NCI-H446 (cell line): ENCODE measurements at places on chromosomes 12 and 14.
A peak's percentile ranks its signal among the peaks of the same experiment; 100 is the strongest.

GRCh38 chr12:22787557-22787956 is 162.6 kb downstream of the ETNK1 start:
- no peak for DNase-seq

- no peak for DNase-seq
Observed at GRCh38 chr12:90074086-90074485, 365.4 kb upstream of the ATP2B1 start.

DNA sequence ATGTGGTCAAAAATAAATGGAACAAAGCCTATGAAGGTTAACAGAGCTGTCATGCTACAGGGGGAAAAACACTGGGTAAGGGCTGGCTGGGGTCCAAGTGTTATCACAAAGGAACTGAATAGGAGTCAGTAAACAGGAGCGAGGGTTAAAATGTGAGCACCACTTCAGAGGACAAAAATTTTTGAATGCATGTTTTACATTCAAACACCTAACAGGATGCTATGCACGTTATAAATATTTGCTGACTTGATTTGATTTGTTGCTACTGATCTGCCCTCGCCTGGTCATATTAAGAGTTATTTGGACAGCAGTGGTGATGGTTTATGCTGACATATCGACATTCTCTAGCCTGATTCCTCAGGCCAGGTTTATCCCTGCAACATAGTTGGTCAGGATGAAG is 7.4 kb upstream of the KTN1 start:
- no peak for DNase-seq

GRCh38 chr14:50290306-50290705 is 21.7 kb downstream of the L2HGDH start:
- DNase-seq, result no peak

GRCh38 chr12:110531741-110532333 is 29.7 kb downstream of the RAD9B start:
- DNase-seq, result no peak

GRCh38 chr14:65164068-65164824 is 61.9 kb upstream of the MAX start:
- no peak for DNase-seq

DNA sequence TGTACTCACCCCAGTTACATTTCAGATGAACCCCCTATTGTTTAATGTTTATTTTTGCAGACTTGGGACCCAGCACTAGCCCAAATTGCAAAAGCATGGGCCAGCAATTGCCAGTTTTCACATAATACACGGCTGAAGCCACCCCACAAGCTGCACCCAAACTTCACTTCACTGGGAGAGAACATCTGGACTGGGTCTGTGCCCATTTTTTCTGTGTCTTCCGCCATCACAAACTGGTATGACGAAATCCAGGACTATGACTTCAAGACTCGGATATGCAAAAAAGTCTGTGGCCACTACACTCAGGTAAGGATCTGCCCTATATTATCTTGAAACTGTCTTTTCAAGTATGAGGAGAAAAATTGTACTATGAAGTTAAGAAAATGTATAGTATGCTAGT is 1.2 kb downstream of the GLIPR1 start:
- DNase-seq, result no peak

DNA sequence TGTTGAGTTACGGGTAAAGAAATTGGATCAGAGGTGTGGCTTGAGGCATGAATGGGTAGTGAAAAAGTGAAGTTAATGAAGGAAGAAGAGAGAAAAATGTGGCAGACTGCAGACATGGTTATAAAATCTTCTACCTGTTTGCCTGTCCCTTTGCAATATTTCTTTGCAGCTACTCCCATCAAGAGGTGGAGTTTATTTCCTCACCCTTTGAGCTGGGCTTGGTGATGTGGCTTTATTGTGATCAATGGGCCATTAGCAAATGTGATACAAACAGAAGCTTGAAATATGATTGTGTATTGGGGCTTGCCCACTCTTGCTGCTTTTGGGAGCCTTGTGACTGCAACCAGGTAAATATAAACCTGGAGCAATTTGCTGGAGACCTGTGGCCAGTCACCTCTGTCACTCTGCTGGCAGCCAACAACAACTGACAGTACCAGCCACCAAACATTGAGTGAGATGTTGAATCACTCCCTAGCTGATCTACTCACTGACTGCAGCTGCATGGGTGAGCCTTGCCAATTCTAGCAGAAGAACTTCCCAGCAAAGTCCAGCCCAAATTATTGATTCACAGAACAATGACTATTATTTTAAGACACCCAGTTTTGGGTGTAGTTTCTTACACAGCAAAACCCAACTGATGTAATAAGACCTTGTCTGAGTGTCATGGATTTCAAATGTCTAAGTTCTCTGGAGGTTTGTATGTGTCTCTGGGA is 151.0 kb upstream of the ATP2B1 start:
- DNase-seq, result no peak

- no peak for DNase-seq
Observed at GRCh38 chr12:21631367-21631766, 26.3 kb downstream of the LDHB start.

- no peak for DNase-seq
Observed at GRCh38 chr12:24200010-24200409, 250.5 kb upstream of the SOX5 start.

DNA sequence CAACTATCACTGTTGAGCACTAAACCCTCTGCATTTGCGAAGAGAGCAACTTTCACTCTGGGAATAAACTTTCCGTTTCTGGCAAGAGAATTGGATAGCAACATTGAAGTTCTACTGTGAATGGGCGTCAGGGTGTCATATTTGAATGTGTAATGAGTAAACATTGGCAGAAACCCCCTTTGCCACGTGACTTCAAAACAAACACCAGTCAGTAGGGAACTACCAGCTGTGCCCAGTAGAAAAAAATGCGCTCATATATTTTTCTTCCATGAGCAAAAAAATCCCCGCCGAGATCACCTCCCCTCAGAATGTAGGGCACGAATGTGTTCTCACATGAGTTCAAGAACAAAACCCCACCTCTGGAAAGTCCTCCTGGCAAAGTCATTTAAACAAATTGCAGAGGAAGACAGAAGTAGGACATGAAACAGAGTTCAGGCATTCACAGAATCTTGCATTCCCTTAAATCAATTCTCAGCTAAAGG is 80.6 kb downstream of the BTG1 start:
- DNase-seq, result peak; percentile 73

DNA sequence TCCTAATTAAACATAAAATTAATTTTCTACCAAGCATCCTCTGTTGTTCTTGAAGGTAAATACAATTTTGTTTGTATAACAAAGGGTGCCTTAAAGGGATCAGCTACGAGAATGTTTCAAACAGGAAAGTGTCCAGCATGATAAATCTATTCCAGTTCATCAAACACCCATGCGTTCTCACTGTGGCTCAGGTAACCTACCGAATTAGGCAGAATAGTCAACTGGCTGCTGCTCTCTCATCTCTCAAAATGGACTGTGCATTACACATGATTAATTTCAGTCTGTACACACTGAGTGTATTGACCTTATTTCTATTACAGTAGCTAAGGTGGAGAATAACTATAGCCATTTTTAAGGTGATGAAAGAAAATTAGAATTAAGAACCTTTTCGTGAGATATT is 127.5 kb upstream of the RMST start:
- DNase-seq, result no peak

DNA sequence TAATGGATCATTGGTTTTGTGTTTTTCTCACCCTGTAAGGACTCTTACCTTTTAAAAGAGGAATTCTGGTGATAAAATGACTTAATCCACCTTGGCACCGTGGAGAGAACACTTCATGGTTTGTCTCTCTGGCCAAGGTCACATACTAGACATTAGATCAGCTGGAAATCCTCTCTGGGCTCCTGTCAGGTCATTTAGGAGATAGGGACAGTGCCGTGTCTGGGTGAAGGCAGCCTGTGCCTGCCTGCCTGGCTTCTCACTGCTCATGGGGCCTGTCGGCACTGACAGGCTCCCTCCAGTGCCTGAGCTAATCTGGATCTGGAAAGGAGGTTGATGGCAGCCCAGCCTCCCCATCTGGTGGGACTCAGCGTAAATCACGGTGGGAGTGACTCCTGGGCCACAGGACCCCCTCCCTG is 5.7 kb downstream of the CRADD start:
- DNase-seq, result peak; percentile 78

DNA sequence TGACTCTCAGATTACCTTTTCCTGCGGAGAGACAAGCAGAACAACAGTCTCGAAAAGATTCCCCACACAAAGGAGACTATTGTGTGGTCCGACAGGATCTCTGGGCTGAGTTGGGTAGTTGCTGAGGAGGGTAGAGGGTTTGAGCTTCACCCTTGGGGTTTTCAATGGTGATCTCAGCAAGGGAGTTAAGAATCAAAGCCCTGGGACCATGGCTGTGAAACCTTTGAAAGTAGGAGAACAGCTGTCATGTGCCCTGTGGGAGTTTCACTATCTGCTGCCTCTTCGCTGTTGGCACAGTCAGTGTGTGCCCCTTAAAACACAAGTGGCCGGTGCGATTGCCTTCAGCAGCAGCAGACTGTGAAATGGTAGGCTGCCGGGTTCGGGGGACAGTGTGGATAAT is 14.2 kb upstream of the PLEK2 start:
- no peak for DNase-seq

- no peak for DNase-seq
Observed at GRCh38 chr12:57630891-57631433, 2.0 kb downstream of the B4GALNT1 start.

DNA sequence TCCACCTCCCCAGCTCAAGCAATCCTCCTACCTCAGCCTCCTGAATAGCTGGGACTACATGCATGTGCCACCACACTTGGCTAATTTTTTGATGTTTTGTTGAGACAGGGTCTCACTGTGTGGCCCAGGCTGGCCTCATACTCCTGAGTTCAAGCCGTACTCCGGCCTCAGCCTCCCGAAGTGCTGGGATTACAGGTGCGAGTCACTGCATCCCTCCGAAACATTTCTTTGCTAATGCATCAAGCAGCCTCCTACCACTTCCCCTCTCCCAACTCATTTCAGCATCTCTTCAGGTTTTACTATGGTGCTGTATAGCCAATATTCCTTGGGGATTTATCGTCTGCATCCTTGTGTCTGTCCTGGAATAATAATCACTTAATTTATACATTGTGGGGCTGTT is 2.3 kb upstream of the SLC22A17 start:
- no peak for DNase-seq

GRCh38 chr12:70964867-70965510 is 44.5 kb upstream of the PTPRR start:
- DNase-seq, result no peak

DNA sequence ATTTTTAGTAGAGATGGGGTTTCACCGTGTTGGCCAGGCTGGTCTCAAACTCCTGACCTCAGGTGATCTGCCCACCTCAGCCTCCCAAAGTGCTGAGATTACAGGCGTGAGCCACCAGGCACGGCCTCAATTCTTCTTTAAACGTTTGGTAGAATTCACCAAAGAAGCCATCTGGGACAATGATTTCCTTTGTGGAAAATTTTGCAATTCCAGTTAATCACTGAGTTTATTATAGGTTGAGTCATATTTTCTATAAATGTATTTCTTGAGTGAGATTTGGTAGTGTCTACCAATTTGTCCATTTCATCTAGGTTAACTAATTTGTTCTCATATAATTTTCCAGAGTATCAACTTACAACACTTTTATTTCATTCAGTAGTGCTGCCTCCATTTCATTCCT is 683.9 kb upstream of the TMEM132C start:
- DNase-seq, result no peak

GRCh38 chr12:5505751-5506150 is 73.8 kb downstream of the NTF3 start:
- DNase-seq, result no peak

- no peak for DNase-seq
Observed at GRCh38 chr12:45969084-45969483, 21.3 kb downstream of the SCAF11 start.

DNA sequence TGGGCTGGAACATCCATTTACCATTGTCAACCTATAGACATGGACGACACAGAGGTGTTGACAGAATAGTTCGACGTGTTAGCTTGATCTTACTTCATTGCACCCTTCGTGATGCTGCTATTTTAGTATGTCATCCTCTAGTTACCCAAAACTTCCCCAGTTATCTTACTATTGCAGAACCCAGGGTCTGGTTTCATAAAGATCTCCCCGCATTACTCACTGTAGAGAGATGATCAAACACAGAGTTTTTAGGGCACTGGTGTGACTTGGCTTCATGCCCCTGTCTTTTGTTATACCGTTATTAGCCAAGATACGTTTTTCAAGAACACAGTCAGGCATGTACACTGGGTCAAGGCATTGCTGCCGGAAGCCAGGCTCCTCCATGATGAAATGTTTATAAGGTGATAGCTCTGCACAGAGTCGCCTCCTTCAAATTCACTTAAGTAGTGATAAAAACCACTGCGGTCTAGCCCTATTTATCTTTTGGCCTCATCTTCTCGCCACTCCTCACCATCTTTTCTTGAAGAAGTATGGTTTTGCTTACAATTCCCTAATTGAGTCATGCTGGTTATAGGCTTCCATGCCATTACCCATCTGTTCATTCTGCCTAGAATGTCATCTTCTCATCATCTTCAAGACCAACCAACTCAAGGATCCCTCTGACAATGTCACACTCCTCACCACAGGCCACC is 1127.9 kb downstream of the VRK1 start:
- no peak for DNase-seq

- peak; percentile 11 for DNase-seq
Observed at GRCh38 chr12:7806863-7807487, 17.8 kb downstream of the NANOG start.

DNA sequence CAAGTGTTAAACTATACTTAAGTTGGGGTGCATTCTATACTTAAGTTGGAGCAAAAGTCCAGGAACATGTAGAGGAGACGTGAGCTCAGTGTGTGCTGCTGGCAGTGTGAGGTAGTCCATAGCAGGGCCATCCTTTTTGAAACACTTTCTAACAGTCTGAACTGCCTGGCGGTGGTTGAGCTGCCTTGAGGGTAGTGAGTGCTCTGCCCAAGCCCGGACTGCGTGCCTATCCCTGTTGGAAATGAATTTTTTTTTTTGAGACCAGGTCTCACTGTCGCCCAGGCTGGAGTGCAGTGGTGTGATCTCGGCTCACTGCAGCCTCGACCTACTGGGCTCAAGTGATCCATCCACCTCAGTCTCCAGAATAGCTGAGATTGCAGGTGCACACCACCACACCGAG is 14.1 kb downstream of the KCNH3 start:
- no peak for DNase-seq

- DNase-seq, result no peak
Observed at GRCh38 chr14:59067127-59067894, 121.2 kb upstream of the DAAM1 start.

GRCh38 chr14:73796893-73797542 is 54.6 kb upstream of the PTGR2 start:
- no peak for DNase-seq

GRCh38 chr14:26286081-26286912 is 311.5 kb downstream of the NOVA1 start:
- no peak for DNase-seq

DNA sequence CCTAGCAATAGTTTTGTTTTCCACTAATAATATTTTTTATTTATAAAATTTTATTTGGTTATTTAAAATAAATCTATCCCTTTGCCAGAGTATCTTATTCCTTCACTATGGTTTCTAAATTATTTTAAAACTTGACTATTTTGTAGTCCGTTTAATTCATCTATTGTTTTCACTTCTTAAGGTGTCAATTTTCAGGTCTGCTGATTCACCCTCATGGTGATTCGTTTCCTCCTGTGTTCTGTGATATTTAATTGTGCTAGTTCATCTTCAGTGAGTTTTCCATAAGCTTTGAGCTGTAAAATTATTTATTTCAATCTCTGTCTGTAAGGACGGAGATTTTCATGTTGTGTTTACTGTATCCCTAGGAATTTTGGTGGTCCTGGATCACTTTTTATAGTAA is 70.6 kb downstream of the SNAPC1 start:
- DNase-seq, result no peak

GRCh38 chr14:89927186-89927865 is 27.2 kb downstream of the EFCAB11 start:
- no peak for DNase-seq

GRCh38 chr12:67357376-67358125 is 88.4 kb downstream of the CAND1 start:
- DNase-seq, result no peak
